T-helper 17 cell (primary cell): ENCODE measurements at places on chromosomes 2 and 18.

- H3K27ac ChIP-seq: no peak overlapping the region
- no peak overlapping the region for H3K4me3 ChIP-seq
- H3K36me3 ChIP-seq: no peaks in the 10 kb centered on the region
- H3K4me1 ChIP-seq: no peaks in the 10 kb centered on the region
- H3K27me3 ChIP-seq: no peaks in the 10 kb centered on the region
Observed at GRCh38 chr18:28511413-28511821, 334.5 kb upstream of the CDH2 start.

DNA sequence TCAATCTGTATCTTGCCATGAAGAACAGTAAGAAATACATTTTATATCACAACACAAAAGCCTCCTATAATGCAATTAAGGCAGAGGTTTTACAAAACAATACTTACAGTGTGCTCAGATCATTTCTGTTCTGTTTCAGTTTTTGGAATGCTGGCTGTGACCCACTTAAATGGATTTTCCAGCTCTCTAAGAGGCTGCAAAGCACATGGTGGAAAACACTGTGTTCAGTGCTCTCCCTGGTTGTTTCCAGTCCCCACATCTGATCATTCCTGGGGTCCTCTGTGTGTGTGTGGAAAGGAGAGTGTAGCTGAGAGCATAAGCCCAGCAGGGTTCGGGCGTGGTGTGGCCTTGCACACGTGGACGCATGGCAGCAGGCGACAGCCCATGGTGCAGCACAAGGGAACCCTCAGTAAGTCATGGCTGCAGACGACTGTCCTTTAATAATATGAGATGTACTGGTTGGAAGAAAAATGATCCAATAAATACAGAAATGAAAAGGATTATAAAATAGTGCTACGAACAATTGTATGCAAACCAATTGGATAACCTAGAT is 95.6 kb downstream of the FAM210A start:
- H3K27me3 ChIP-seq: no peaks in the 10 kb centered on the region
- no peak for DNase-seq
- peaks cover 7% of the 10 kb centered on the region for H3K4me1 ChIP-seq
- no peaks in the 10 kb centered on the region for H3K36me3 ChIP-seq

- peaks cover 2% of the 10 kb centered on the region for H3K36me3 ChIP-seq
- no peak overlapping the region for H3K27ac ChIP-seq
- H3K4me3 ChIP-seq: no peak overlapping the region
- no peak for DNase-seq
- no peaks in the 10 kb centered on the region for H3K4me1 ChIP-seq
- H3K27me3 ChIP-seq: peaks cover 58% of the 10 kb centered on the region
Observed at GRCh38 chr2:208077276-208077675, 47.0 kb downstream of the CRYGD start.

GRCh38 chr18:62285281-62285680 is 39.8 kb upstream of the TNFRSF11A start:
- H3K27ac ChIP-seq: peak overlapping the region; percentile 47
- peaks cover 8% of the 10 kb centered on the region for H3K4me1 ChIP-seq
- no peak for DNase-seq
- H3K27me3 ChIP-seq: no peaks in the 10 kb centered on the region

DNA sequence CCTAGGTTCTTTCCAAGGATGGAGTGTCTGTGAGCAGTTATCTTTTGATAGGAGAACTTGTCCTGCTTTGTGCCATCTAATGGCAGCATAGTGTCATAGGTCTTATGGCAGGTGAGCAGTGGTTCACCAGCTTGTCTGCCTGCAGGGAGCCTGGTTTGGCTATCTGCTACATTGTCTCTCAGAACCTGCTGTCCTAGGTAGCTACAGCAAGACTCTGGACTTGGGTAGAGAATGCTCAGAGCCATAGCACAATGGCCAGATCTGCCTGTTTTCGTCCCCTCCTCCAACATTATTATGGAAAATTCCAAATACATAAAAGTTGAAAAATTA is 28.3 kb downstream of the AGFG1 start:
- no peak for DNase-seq
- no peak overlapping the region for H3K27ac ChIP-seq
- H3K36me3 ChIP-seq: no peaks in the 10 kb centered on the region
- H3K4me3 ChIP-seq: no peak overlapping the region
- no peaks in the 10 kb centered on the region for H3K27me3 ChIP-seq

DNA sequence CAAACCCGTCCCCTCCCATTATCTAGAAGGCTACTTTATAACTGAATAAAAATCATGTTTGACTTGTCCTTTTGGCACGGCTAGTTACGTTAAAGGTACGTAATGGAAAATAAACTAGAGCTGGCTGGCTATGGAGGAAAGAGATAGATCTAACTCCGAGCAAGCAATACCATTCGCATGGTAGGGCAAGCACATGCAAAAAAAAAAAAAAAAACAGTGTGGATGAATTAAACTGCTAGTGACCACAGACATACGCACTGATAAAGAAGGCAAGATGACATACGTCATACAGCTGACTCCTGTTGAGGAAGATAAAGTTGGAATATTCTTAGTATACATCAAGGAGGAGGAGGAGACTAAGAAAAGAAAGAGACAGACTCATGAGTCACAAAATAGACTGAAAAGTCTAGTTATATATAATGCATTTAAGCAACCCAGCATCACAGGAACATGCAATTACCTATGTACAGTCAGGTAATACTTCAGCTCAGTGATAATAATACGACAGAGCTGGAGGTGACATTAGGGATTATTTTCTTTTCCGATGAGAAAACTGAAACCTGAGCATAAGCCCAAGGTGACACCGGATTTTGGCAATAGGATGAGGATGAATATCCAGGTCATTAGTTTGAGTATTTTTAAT is 37.9 kb upstream of the NARS1 start:
- no peak overlapping the region for H3K27ac ChIP-seq
- H3K36me3 ChIP-seq: peaks cover 5% of the 10 kb centered on the region
- DNase-seq: no peak

DNA sequence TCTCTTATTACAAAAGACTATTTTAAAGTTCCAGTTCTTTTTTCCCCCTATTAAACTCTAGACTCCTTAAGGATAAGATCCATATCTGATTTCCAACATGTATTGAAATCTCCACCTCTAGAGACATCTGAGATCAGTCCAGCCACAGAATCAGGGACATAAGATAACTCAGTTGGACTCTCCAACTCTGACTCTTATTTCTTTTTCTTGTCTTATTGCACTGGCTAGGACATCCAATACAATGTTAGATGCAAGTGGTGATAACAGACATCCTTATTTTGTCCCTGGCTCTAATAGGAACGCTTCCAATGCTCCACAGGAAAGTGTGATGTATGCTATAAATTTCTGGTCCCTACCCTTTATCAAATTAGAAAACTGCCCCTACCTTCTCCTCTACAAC is 158.1 kb downstream of the TNS1 start:
- no peaks in the 10 kb centered on the region for H3K36me3 ChIP-seq
- no peak for DNase-seq
- peaks cover 18% of the 10 kb centered on the region for H3K27me3 ChIP-seq

- no peaks in the 10 kb centered on the region for H3K36me3 ChIP-seq
- DNase-seq: no peak
- H3K4me1 ChIP-seq: no peaks in the 10 kb centered on the region
- no peak overlapping the region for H3K27ac ChIP-seq
- H3K27me3 ChIP-seq: no peaks in the 10 kb centered on the region
Observed at GRCh38 chr18:31261792-31262582, 56.0 kb upstream of the DSG1 start.

DNA sequence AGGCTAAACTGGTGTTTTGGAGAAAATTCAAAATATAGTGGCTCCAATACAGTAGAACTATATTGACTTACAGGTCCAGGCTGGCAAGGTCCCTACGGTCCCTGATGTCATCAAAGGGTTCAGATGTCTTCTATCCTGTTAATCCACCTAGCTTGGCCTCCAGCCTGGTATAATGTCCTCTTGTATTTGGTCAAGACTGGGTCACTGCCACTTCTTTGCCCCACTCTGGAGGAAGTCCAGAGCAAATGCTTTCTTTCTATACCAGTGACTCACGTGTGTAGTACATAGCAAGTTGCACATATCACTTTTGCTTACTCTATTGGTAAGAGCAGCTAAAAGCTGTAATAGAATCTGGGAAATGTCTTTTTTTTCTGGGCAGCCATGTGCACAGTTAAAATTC is 80.8 kb downstream of the LCLAT1 start:
- no peaks in the 10 kb centered on the region for H3K27me3 ChIP-seq
- peaks cover 5% of the 10 kb centered on the region for H3K36me3 ChIP-seq
- H3K27ac ChIP-seq: no peak overlapping the region

DNA sequence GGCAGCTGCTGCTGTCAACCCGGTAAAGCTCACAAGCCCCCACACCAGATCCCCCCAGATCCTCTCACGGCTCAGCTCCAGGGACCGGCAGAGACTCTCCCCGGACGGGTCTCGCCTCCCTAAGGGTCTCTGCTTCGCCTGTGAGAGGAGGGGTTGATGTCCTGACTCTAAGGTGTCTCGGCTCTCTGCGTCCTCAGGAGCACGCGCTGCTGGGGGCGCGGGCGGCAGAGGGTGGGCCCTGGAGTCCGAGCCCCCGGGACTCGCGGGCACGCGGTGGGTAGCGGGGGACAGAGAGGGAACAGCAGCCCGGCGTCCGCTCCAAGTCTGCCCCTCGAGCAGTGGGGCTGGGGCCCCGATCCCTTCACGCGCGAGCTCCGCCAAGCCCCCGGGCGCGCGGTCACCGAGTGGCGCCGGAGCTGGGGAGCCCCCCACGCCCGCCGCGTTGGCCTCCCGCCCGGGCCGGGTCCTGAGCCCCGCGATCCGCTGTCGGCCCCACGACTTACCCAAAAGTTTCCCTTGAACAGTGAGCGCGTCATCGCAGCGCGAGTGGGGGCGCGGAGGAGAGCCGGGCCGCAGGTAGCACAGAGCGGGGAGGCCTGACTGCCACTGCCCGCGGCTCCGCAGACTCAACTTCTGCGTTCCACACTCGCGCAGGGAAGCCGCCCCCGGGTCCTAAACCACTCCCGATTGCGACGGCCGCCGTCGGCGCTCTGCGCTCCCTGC is at the start of gene PSTPIP2:
Gene PSTPIP2 (minus strand): TSS at position 608 of the 723 bp plus-strand sequence. CDS start 72 bp downstream, at position 536.
- no peaks in the 10 kb centered on the region for H3K27me3 ChIP-seq
- H3K36me3 ChIP-seq: no peaks in the 10 kb centered on the region
- H3K4me1 ChIP-seq: peaks cover 24% of the 10 kb centered on the region
- DNase-seq: peak; percentile 56
- peak within 1 kb of the TSS; percentile 84 for H3K4me3 ChIP-seq
- H3K27ac ChIP-seq: peak within 1 kb of the TSS; percentile 70

GRCh38 chr2:237149425-237149824 is 63.7 kb downstream of the COPS8 start:
- no peak overlapping the region for H3K27ac ChIP-seq
- DNase-seq: no peak
- no peaks in the 10 kb centered on the region for H3K4me1 ChIP-seq
- peaks cover 8% of the 10 kb centered on the region for H3K36me3 ChIP-seq

GRCh38 chr2:132729522-132729921 is 59.5 kb upstream of the LYPD1 start:
- DNase-seq: no peak

GRCh38 chr2:235414422-235414821 is 79.4 kb upstream of the AGAP1 start:
- H3K27ac ChIP-seq: no peak overlapping the region
- no peaks in the 10 kb centered on the region for H3K4me1 ChIP-seq
- peaks cover 48% of the 10 kb centered on the region for H3K27me3 ChIP-seq

GRCh38 chr2:2057125-2057721 is 273.9 kb downstream of the MYT1L start:
- no peaks in the 10 kb centered on the region for H3K27me3 ChIP-seq
- no peak overlapping the region for H3K27ac ChIP-seq
- peaks cover 3% of the 10 kb centered on the region for H3K4me1 ChIP-seq
- H3K4me3 ChIP-seq: peak overlapping the region; percentile 0
- H3K36me3 ChIP-seq: no peaks in the 10 kb centered on the region

DNA sequence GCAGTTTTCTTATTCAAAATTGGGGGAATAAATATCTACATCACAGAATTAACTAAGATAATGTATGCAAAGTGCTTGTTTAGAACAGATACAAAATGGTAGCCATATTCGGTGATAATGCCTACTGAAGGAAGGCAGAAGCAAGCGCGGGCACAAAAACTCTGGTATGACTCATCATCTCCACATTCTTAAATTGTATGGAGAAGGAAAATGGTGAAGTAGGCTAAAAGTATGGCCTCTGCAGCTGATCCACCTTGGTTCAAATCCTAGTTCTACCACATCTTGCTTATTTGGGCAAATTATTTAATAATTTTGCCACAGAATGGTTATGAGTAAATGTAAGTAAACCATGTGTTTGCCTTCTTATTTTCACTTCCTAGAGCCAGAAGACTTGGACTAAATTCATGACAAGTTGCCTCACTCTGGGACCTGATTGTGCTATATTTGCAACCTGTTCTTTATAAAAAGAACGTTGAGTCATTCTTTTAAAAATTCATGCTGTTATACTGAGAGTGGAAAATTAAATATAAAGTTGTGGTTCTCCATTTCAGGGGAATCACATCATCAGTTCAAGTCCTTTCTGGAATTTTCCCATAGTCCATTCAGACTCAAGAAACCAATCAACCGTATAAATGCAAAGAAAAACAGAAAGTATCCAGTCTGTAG is 9.0 kb upstream of the CDK15 start:
- H3K36me3 ChIP-seq: peaks cover 4% of the 10 kb centered on the region
- H3K4me1 ChIP-seq: no peaks in the 10 kb centered on the region
- H3K27ac ChIP-seq: no peak overlapping the region
- no peak for DNase-seq

- no peak overlapping the region for H3K4me3 ChIP-seq
- no peak overlapping the region for H3K27ac ChIP-seq
- H3K27me3 ChIP-seq: no peaks in the 10 kb centered on the region
- no peaks in the 10 kb centered on the region for H3K36me3 ChIP-seq
- H3K4me1 ChIP-seq: no peaks in the 10 kb centered on the region
Observed at GRCh38 chr2:40178971-40179370, 272.9 kb downstream of the SLC8A1 start.

DNA sequence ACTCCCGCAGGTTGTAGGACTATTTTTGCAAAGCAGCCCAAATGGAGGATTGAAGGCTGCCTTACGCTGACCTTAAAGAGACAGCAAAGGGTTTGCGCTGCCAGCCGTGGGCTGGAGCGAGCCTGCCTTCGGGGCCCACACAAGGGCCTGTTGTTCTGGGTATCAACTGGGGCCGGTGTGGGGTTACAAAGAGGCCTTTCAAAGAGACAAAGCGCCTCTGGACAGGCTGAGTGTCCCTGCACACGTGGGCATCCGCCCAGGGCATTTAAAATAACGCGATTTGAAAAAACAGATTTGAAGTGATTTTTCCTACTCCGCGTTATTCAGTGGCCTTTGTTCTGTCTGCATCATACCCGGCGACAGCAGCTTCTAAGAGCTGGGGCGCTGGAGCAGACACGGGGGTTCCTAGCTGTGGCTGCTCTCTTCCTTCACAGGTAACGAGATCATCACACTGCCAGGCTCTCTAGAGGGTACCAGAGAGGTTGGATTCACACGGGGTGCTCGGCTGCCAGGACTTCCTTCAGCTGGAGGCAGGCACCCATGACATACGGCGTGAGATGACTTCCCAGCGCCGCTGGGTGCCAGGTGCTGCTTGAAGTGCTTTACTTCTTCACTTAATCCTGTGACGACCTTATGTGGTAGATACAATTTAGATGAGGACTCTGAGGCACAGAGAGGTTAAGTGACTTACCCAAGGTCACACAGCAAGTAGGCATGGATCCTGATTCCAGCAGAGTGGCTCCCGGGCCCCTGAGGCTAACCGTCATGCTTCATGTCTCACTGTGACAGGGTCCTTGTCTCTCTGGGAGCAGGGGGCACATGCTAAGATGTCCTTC is 32.2 kb downstream of the MAL start:
- no peaks in the 10 kb centered on the region for H3K36me3 ChIP-seq
- H3K4me3 ChIP-seq: no peak overlapping the region
- H3K4me1 ChIP-seq: peaks cover 42% of the 10 kb centered on the region
- no peak for DNase-seq
